ENCODE measurements at places on chromosomes 3 and 15. TPM values are rescaled to one million over a fixed set of nuclear protein-coding genes. Genes with fewer than 3 reads are reported as not detected.

The SNX22 gene
- 1.1 TPM for total RNA-seq

The EID1 gene
- total RNA-seq, result 84.8 TPM

The EOGT gene
- 15.3 TPM for total RNA-seq

The ROBO2 gene
- not detected for total RNA-seq

The UCN2 gene
- not detected for total RNA-seq

The CKMT1B gene
- not detected for total RNA-seq

The TGM5 gene
- not detected for total RNA-seq

The GRM2 gene
- 2.2 TPM for total RNA-seq

The RNU5B-1 gene
- 27.3 TPM for total RNA-seq

The P2RY12 gene
- not detected for total RNA-seq

The SLCO3A1 gene
- 29.2 TPM for total RNA-seq

The ITIH1 gene
- not detected for total RNA-seq

The CDC25A gene
- total RNA-seq, result 14.7 TPM

Data from activated naive CD8-positive, alpha-beta T cell treated with anti-CD3 and anti-CD28 coated beads, Interleukin-2, amount 10 ng/mL, durations not matched to agents 7 days and 5 days (primary cell).